ENCODE measurements at places on chromosomes 5 and 9.

DNA sequence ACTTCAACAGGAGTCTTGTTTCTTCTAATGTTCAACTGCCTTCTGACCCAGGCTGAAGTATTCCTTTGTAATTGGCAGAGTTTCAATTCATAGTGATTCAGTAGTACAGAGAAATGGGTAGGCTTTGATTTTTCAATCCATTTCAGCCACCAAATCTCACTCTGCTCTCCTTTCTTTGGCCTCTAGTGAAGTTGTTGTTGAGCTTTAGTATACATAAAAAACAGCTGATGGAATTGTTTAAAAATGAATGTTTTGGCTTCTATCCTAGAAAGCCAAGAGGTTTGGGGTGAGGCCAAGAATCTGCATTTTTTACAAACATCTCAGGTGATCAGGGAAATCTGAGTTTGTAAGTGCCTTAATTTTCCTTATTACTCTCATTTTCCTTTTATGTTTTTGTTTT is 182.9 kb upstream of the MAP1B start:
- no peak for DNase-seq

DNA sequence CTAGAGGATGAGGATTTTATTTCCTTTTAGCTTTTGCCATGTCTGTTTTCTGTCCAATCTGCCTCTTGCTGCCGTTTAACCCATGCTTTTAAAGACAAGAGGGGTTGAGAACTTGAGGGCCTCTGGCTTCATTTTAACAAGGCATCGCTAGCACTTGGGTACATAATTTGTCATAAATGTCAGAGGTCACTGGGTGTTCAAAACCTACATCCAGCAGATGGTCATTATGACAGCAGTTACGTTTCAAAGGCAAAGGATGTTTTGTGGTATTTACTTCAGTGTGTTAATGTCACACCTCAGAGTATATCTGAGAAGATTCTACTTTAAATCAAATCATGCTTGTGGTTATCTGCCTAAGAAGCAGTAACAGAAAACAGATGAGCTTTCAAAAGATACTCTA is 918.3 kb downstream of the NR2F1-AS1 start:
- no peak for DNase-seq

GRCh38 chr5:120254385-120254784 is 209.7 kb upstream of the PRR16 start:
- DNase-seq, result no peak

- no peak for DNase-seq
These were observed 50.3 kb downstream of the FYB1 start for GRCh38 chr5:39169081-39169480.

- no peak for DNase-seq
These were observed 470.5 kb downstream of the PDE4D start for GRCh38 chr5:59423021-59423420.

DNA sequence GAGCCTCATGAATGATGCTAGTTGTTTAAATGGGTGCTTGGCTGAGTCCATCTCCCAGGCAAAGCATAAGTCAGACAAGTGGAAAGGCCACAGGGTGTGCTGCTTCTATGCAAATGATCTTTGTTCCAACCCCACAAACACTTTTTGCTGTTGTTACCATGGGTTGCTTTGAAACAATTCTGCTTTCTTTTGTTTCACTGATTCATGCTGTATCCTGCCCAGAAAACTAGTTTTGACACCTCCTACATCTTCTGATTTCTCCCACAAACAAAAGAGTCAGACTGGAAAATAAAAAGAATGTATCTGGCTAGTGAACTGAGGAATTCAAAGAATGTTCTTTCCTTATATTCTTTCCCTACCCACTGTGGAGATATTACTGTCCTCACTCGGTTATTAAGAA is 298.6 kb downstream of the DIRAS2 start:
- DNase-seq, result no peak

- DNase-seq, result no peak
These were observed 156.3 kb downstream of the PLPPR1 start for GRCh38 chr9:101184813-101185278.

DNA sequence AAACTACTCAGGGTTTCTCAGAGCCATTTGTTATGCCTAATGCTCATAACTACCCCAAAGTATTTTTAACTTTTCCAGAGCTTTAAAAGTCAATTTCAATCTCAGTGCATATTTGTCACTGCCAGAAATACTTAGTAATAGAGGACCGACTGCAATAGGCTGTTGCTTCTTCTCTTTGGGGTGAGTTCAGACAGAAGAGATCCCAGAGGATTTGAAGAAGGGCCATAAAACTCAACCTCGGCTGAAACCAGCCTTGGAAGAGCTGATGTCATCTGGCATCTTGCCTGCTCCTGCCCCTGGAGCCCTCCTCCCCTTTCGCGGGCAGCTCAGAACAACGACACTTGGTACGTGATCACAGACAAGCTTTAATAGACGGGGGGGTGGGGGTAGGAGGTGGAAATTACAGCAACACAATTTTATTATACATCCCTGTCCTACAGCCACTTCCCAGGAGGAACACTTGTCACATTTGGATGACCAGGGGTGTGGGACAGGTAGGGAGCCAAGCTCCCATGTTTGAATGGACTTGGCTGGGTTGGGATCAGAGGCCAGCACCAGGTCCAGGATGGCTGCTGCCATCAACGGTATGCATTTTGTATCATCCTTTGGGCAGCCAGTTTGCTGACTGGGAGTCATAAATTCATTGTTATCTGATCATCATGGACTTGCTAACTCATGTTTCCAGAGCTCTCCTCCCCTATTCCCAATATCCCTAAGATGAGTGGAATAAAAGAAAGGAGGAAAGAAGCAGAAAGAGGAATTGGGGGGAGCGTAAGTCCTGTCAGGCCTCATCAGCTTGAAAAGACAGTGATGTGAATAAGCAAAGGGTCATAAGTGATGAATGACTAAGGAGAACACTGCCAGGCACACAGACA is 186.6 kb upstream of the PANK3 start:
- no peak for DNase-seq

GRCh38 chr5:137778772-137779564 is 24.8 kb upstream of the HNRNPA0 start:
- DNase-seq, result no peak

DNA sequence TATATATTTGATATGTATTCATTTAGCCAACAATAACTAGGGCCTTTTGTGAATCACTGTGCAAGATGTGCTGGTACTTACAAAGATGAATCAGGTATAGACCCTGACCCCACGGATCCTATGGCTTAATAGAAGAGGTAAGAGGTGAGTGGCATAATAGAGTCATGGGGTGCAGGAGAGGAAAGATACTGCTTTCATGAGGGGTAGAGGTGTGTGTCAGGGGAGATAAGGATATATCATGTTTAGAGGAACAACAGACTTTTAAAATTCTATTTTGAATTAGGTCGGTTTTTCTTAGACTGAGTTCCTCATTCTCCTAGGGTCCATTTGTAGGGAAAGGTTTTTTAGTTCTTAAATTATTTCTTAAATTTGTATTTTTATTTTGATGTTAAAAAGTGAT is 27.8 kb downstream of the ZCCHC7 start:
- DNase-seq, result no peak

- no peak for DNase-seq
These were observed 310.7 kb downstream of the ASTN2 start for GRCh38 chr9:117104206-117104605.

DNA sequence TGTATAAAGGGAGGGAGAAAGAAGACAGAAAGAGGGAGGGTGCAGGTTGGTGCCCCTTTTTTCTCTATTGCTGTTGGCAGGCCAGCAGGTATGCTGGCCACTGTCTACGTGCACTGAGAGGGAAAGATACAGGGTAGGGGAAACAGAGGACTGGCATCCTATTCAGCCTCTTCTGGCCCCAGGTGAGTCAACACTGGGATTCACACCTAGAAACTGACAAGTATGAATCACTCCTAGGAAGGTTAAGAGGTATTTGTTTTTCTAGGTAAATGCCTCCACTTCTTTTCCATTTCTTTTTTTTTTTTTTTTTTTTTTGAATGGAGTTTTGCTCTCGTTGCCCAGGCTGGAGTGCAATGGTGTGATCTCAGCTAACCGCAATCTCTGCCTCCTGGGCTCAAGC is 2.8 kb upstream of the UBAP1 start:
- DNase-seq, result no peak

DNA sequence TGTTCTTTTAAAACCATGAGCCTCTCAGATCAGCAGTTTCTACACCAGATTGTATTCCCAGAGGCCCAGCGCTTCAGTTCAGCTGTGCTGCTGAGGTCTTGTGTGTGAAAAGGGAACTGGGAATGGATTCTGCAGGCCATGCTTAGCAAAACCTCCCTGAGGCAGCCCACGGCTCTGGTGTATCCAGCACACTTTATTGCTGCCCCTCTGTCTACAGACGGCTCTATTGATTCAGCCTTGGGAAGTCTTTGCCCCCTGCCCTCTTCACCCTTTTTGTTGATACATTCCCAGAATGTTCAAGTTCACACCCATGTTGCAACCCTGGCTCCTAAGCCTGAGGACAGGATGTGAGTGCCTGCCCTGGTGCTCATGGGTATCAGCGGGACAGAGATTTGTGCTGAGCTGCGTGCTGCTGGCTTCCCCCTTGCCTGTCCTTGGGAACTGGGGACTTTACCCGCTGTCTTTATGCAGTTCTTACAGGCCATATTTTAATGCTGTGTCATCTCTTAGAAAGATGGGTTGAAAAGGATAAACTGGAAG is 37.3 kb downstream of the ARHGAP26 start:
- DNase-seq, result no peak

DNA sequence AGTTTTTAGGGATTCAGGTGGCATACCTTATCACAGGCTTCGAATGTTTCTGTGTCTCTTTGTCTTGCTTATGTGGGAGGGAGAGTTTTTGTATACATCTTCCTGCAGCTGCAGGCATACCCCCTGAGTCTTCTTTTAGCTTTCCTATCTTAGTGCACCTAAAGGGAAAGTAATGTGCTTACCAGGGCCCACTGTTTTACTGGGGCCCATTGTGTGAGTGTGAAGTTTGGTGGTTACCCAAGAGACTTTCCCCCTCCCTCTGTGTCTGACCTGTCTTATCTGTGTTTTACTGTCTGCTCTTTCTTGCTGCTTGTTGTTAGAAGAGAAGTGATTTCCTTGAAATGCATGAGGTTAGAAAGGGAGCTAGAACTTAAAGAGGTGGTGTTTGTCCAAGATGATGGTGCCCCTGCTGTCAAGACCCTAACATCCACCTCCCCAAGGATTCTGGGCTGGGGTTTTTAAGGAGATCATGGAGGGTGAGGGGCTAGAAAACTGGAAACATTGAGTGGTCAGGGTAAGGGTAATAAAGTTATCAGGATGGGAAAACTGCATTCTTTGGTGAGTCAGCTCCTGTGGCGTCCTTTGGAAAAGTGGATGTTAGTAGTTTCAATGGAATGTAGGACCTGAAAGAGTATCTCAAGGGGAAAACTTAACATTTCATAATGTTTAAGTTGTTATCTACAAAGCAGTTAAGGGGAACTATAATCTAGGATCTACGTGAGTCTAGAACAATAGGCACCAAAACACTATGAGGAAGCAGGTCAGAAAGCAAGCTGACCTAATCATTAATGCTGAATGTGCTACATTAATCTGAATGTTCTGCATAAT is 583.5 kb upstream of the TUSC1 start:
- DNase-seq, result no peak

GRCh38 chr5:129079496-129079895 is 15.1 kb upstream of the ISOC1 start:
- DNase-seq, result no peak

- DNase-seq, result no peak
These were observed 99.7 kb downstream of the ST8SIA4 start for GRCh38 chr5:100803397-100803796.

- DNase-seq, result no peak
These were observed 419.5 kb upstream of the ACTBL2 start for GRCh38 chr5:57902095-57902494.

DNA sequence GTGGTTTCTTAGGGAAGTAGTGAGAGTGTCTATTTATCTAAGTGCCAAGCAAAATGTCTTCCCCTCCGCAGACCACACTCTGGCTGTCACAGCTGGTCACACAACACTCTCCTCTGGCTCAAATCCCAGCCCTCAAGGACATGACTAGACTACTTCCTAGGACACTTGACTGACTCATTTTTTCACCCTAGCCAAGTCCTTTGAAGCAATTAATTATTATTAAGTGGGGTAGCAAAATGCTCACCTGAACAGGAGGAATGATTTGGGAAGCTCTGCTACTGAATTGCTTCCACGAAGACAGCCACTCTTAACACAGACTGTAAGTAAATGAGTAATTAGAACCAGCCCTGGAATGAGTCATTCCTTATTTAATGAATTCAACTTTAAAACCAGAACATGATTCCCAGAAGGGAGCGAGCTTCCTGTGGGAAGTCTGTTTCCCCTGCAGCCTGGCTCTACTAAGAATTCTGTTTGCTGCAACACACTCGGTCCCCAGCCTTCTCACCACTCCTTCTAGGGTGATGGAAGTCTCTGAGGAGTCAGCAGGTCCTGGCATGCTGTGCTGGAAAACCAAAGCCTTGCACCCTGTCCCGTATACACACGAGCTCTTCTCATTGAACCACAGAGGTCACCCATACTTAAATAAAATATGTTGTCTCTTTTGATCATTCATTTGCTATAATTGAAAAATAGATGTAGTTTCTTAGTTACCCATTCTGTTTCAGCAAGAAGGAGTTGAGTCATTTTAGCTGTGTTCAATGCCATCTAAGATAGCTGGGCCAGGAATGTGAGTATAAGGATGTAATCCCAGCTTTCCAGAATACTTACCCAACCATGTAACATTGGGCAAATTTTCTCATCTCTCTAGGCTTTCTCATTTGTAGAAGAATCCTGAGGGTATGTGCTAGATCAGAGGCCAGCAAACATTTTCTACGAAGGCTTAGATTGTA is 218.6 kb upstream of the RASEF start:
- no peak for DNase-seq

DNA sequence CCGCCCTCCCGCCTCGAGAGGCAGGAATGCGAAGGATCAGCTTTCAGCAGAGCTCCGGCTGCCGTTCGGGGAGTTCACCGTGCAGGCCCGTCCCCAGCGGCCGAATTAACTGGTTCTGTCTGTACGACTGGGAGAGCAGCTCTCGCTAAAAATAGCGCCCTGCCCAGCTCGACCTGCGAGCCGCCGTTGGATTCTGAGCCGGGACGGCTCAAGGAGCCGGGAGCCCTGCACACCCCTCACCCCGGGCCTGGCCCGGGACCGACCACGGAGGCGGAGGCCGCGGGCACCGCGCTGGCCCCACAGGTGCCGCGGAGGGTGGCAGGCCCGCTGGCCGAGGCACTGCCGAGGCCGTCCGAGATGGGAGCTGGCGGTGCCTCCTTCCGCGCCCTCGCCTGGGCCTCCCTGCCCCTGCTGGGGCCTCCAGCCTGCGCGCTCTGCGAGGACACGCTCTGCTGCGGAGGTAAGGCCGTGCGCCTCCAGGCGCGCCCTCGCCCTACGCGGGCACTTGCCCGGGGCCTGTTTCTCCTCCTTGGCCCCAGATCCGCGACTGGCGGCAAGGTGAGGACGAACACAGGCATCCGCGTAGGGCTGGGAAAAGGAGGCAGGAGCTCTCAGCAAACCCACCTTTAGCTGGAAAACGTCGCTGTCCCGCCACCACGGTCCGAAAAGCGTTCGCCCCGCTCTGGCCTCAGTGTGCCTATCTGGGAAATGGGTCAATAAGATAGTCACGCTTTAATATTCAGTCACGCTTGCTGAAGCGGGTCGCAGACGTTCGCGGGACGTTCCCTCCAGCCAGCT is 53.1 kb upstream of the DAB2IP start:
- DNase-seq, result no peak

GRCh38 chr5:152608458-152608857 is 203.4 kb upstream of the NMUR2 start:
- DNase-seq, result no peak

GRCh38 chr5:135615581-135616260 is 36.9 kb upstream of the CXCL14 start:
- no peak for DNase-seq

GRCh38 chr5:152900332-152900731 is 495.3 kb upstream of the NMUR2 start:
- no peak for DNase-seq

- peak; percentile 96 for DNase-seq
These were observed at the start of the genes KCTD16 and YIPF5 for GRCh38 chr5:144170276-144171024. Gene KCTD16 (plus strand): TSS chr5:144170873. Gene YIPF5 (minus strand): TSS chr5:144170659. CDS start chr5:144169955, 704 bp downstream.

- DNase-seq, result no peak
These were observed 132.1 kb upstream of the MAP3K1 start for GRCh38 chr5:56683281-56683680.

Measured in CD4-positive, alpha-beta T cell (primary cell).